GM23338 (cell line): ENCODE measurements at places on chromosomes 11 and 22. TPM values are rescaled to one million over a fixed set of nuclear protein-coding genes. Genes with fewer than 3 reads are reported as not detected.
A peak's percentile ranks its signal among the peaks of the same experiment; 100 is the strongest.

- DNase-seq: no peak
These were observed 109.8 kb downstream of the CCDC34 start for GRCh38 chr11:27253224-27253623.

GRCh38 chr11:64747961-64748665, 4.2 kb upstream of the RASGRP2 start:
- no peak for DNase-seq

- peak; percentile 78 for DNase-seq
These were observed 74.9 kb upstream of the HORMAD2 start for GRCh38 chr22:30005213-30005857.

GRCh38 chr11:60459345-60459744, 3.7 kb downstream of the MS4A1 start:
- no peak for DNase-seq

DNA sequence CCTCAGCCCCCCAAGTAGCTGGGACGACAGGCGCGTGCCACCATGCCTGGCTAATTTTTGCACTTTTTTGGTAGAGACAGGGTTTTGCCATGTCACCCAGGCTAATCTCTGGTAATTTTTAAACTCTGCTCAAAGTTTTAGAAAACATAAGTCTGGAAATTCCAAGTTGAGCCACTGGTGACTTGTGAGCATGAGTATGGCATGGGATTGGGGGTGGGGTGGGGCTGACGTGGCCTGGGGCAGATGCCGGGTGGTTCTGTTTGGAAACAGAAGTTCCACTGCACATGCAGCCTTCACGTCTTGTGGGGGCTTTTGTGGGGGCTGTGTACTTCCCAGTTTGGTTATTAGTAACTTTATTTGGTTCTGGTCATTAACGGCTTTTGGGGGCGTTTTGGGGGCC, 67.3 kb downstream of the PTPRJ start:
- no peak for DNase-seq

- DNase-seq: peak; percentile 36
These were observed 10.0 kb upstream of the RTCB start for GRCh38 chr22:32422062-32422461.

Gene GAL
- 691 and 693 TPM in 2 replicates for polyA plus RNA-seq

DNA sequence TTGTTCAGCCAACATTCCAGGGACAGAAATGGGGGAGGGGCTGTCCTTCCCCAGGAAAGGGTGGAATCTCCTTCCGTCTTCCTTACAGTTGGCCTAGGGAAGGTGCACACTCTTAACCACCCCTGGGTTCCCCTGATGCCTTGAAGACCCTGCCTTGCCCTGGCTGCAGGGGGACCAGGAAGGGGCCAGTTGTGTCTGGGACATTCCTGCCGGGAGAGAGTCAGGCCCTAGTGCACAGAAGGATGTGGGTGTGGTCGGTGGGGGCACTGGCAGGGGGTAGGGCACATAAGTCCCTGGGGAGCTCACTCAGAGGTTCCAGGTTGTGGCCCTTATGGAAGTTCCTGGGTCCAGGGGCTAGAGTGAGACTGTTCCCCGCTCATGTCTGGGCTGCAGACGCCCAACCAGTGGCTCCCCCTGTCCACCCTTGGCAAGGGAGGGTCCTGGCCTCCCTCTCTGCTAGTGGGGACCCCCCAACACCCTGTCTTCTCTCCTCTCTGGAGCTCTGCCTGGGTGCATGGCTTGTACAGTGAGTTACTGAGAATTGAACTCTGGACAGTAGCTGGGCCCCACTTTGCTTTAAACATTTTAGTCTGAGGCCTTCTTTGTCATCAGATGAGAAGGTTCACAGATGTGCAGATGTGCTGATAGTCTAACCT, 2.0 kb upstream of the APOBEC3A start:
- no peak for DNase-seq

Gene CRYAB
- polyA plus RNA-seq: 8.4 and 9.6 TPM in 2 replicates

Gene SEZ6L
- 0.09 and 0.13 TPM in 2 replicates for polyA plus RNA-seq

GRCh38 chr11:68667511-68668500, 16.5 kb upstream of the GAL start:
- no peak for DNase-seq

DNA sequence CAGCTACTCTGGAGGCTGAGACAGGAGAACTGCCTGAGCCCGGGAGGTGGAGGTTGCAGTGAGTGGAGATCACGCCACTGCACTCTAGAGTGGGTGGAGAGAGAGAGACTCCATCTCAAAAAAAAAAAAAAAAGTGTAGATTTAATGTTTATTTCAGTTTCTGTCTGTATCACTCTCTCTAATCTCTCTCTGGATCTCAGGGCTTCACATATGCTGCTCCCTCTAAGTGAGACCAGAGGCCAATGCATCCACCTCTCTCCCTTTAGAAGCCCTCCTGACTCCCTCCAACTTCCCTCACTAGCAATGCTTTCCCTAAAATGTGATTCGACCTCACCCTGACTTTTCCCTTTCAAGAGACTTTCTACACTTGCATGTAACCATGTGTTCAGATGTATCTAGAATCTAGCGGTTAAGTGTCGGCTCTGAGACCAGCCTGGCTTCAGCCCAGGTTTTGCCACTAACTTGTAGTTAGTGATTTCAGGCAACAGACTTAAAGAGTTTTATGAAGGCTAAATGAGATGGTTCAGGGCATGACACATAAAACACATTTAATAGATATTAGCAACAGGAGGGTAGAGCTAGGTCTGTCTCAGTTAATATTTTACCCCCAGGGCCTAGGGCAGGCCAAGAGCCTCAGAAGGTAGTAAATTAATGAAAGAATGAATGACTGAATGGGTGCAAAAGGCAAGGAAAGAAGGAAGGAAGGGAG, 364.3 kb downstream of the LARGE1 start:
- DNase-seq: no peak

DNA sequence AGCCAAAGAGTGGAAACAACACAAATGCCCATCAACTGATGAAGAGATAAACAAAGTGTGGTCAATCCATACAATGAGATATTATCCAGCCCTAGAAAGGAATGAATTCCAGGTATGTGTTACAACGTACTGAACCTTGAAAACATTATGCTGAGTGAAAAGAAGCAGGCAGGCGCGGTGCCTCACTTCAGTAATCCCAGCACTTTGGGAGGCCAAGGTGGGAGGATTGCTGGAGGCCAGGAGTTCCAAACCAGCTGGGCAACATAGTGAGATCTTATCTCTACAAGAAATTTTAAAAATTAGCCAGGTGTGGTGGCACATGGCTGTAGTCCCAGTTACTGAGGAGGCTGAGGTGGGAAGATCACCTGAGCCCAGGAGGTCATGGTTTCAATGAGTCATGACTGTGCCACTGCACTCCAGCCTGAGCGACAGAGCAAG, 24.6 kb upstream of the TESMIN start:
- DNase-seq: no peak

GRCh38 chr11:43905813-43906241, 25.2 kb downstream of the ALKBH3 start:
- no peak for DNase-seq

Gene TRIM51G
- not detected in 2 replicates for polyA plus RNA-seq

Gene XBP1
- polyA plus RNA-seq: 90.0 and 95.1 TPM in 2 replicates

DNA sequence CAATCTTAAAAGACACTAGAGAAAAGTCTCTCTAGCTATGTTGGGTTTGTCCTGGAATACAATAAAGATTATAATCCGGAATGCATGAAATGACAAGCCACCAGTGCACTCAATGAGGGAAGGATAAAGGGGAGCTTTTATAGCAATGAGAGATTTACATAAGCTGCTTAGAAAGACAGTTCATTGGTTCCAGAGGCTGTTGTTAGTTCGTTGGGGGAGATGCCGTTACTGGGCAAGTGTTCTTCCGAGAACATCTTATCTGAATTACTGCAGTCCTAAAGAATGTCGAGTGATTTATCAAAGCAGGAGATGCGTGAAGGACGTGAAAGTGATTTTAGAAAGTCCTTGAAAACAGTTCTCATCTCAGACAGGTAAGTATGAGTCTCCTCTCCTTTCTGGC, 33.6 kb downstream of the SYN3 start:
- no peak for DNase-seq

GRCh38 chr11:3859373-3859881, 4.0 kb downstream of the STIM1 start:
- DNase-seq: peak; percentile 42

GRCh38 chr11:20211691-20212090, 51.4 kb upstream of the DBX1 start:
- DNase-seq: no peak

- DNase-seq: no peak
These were observed 36.6 kb downstream of the SLC25A17 start for GRCh38 chr22:40782521-40782920.

DNA sequence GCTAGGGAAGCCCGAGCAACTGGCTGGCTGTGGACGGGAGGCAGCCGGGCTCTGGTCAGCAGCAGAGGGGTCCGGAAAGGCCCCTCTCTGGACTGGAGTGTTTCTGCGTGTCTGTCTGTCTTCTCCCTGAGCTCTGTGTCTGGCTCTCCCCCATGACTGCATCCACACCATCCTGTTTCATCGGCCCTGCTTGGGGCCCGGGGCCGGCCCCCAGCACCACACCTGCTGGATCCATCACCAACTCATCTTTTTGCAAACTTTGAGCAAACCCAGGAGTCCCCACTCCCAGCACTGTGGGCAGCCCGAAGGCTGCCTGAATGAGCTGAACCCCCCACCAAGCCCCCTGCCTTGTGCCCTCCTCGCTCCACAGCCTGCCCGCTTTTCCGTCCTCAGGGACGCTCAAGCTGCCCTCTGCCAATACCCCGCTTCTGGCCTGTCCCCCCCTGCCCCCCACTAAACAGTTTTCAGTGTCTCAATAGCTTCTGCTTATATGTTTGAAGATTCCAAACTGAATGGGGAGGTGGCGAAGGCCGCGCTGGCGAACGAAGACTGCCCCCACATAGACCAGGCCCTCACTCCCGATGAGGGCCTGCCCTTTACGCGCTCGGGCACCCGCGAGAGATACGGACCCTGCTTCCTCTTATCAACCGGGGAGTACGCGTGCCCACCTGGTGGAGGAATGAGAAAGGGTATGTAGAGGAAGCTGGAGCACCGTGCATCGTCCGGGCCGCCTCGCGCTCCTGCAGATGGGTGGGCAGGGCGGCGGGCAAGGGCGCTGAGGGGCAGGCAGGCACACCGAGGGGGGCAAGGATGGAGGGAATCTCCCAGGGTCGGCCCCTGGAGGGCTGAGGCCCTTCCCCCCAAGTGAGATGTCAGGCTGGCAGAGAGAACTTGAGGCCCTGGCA, 44.6 kb downstream of the KCNC1 start:
- DNase-seq: no peak

Gene ACR
- polyA plus RNA-seq: not detected in 2 replicates

- no peak for DNase-seq
These were observed 17.8 kb upstream of the TP53I11 start for GRCh38 chr11:44968510-44968909.

DNA sequence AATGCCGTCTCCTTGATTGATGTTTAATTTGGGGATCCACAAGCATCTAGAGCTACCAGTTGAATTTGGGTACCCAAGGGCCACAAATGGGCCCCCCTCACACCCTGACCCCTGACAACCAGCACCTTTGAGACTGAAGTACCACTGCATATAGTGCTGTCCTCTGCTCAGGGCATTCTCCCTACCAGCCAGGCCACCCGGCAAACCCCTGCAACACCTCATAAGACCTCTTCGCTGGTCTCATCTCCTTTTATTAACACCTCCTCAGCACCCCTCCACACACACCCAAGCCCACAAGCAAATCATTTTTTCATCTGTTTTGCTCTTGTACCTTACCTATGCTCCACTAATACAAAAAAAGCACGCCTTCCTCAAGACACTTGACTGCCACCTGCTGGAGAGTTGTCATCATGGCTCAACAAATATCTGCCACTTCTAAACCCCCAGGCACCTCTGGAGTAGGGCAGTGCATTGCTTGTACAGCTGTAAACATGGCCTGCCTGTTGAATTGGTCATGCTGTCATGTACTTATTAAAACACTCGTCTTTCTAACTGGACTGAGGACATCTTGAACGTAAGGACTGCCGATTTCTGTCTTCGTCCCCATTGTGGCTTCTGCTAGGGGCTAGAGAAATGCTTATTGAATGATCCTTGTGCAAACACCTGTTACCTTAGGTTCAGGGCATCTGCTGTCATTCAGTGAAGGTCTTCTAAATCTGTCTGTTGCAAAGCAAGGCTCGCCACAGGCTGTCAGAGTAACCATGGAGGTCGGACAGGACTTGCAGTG, 66.5 kb downstream of the BMAL1 start:
- DNase-seq: peak; percentile 87

DNA sequence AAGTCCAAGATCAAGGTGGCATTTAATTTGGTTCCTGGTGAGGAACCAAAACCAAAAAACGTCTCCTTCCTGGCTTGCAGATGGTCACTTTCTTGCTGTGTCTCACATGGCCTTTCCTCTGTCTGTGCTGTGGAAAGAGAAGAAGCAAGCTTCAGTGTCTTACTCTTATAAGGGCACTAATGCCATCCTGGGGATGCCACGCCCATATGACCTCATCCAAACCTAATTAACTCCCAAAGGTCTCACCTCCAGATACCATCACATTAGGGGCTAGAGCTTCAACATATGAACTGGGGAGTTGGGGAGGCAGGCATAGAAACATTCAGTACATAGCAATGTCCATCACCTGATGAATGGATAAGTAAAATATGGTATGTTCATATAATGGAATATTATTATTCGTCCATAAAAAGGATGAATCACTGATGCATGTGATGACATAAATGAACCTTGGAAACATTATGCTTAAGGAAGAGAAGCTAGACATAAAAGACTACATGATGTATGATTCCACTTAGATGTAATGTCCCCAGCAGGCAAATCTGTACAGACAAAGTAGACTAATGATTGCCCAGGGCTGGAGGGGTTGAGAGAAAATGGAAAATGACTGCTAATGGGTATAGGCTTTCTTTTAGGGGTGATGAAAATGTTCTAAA, 78.6 kb upstream of the B3GNT6 start:
- DNase-seq: no peak

- DNase-seq: peak; percentile 58
These were observed 480 bp downstream of the PLEKHA7 start for GRCh38 chr11:17013548-17014320.

DNA sequence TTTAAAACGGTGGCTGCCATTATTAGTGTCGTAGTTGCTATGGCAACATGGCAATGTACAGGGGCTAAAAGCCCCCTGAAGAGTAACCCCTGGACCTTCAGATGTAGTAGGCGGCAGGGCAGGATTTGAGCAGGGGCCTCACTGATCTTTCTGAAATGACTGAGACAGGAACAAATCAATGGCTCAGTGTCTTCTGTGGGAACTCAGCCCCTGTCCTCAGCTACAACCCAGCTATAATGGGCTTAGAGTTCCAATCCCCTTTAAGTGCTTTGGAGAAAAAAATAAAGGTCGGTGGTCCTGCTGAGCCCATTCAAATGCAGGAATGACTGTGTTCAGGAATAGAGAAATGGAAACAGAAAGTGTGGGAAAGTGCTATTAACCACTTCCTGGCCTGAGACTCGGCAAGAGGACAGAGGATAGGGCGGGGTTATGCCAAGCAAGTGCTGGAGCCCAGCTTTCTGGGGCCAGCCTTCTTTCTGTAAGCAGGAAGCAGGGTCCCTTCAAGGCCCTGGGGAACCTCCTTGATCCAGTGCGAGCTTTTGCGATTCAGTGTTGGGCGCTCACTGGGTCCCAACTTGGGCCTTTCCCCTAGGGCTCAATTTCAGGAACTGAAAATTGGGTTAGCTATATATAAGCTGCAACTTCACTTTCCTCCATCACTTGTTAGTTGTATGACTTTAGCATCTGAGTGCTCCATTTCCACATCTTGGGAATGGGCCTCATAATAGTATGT, 6.1 kb upstream of the CD82 start:
- DNase-seq: peak; percentile 97

Gene SELENOH
- 363 and 379 TPM in 2 replicates for polyA plus RNA-seq

GRCh38 chr11:114746013-114746412, 67.7 kb downstream of the NXPE2 start:
- DNase-seq: no peak

Gene MUC2
- not detected in 2 replicates for polyA plus RNA-seq

Gene FOLH1
- polyA plus RNA-seq: 0.23 and 0.32 TPM in 2 replicates
